ENCODE measurements at places on chromosomes 7 and 10.

DNA sequence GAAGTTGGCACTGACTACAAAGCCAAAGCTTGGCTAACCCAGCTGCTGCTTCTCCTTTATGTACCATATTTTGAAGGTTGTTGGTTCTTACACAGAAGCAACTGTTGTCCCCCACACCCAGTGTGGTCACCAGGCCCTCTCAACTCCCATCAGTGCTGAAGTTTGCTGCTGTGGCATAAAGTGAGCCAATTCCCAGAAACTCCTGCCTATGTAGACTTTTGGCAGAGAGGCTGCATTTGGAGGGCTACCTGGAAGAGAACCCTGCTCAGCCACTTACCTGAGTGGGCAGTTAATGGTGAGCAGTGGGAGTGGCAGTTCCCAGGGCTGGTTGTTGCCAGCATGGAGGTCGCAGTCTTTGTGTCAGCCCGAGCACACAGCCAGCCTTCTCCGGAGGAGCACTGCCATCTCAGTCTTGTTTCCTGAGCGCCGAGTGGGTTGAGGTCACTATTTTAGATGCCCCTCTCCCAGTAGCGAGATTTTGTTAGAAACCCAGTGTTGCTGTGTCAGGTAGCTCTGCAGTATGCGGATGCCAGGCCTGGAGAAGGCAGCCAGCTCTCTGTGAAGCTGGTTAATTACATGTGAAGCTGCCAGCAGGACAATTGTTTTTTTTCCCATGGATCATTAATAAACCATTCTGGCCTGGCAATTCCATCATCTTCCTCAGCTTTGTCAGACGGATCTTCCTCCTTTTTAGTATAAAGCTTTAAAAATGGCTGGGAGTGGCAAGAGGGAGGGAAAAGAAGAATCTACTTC lies 24.5 kb downstream of the LRRC4 start:
- no peak for DNase-seq

DNA sequence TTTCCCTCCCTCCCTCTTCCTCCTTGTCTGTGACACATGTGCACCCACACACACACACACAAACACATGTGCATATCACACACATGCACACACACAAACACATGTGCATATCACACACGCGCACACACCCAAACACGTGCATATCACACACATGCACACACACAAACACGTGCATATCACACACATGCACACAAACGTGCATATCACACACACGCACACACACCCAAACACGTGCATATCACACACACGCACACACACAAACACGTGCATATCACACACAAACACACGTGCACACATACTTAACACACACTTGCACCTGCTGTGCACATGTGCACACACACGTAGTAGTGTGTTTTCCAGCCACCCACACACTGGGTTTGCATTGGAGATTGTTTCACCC lies 29.4 kb upstream of the KNDC1 start:
- no peak for DNase-seq

DNA sequence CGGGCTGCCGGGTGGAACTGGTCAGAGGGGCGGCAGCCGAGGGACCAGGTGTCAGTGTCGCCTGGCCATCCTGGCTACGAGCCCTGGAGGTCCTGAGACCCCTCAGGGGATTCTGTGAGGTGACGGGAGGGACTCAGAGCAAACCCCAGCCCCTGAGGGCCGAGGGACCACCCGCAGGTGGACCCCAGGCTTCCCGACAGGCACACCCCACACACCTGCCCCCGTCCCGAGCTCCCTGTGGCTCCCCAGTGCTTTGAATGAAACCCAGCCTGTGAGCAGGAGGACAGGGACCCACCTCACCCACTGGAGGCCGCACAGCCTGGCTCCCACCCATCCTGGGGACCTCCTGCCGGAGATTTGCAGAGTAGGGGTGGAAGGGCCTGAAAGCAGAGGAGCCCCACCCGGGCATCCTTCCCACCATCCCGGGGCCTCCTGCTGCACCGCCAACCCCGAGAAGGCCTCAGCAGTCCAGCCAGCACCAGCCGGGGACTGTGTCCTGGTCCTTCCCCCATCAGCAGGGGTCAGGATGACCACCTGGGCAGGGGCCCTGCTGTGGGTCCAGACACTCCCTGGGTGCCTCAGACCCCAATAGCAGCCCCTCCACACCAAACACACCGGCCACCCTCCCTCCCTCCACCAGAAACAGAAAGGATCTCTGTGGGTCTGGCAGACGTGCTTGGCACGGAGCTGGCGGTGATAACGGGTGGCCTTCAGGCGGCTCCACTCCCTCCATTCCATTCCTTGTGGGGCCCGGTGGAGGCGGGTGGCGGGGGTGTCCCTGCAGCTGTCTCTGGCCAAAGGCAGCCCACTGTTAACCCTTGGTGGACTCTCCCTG lies 13.9 kb downstream of the VENTX start:
- DNase-seq = no peak

- no peak for DNase-seq
These were observed 489.9 kb downstream of the NXPH1 start for GRCh38 chr7:8923164-8923806.

DNA sequence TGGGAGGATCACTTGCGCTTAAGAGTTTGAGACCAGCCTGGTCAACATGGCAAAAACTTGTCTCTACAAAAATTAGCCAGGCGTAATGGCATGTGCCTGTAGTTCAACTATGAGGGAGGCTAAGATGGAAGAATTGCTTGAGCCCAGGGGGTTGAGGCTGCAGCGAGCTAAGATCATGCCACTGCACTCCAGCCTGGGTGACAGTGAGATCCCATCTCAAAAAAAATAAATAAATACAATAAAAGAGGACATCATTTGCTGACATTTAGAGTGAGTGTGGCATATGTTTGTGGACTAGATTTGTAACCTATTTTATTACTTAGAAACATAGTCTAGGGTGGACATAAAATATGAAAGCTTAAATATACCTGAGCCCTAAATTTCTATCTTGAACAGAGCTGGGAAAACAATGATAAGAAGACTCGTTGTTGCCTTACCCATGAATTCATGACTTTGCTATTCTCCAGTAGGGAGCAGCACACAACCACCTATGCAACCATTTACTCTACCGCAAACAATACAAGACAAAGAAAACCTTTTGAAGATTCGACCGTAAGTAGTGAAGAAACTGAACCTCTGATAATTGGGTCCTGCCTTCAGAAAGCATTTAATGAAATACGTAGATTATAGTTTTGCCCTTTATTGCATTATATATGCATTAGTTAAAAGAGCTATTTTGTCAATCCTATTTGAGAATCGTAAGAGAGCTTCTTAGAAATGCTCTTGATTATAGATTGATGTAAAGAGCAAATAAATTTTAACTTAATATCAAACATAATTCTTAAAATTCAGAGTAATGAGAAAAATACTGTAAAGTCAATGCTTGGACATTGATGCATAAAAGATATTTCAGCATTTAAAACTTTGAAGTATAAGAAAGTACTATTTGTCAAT lies 83.5 kb downstream of the GNAT3 start:
- no peak for DNase-seq

DNA sequence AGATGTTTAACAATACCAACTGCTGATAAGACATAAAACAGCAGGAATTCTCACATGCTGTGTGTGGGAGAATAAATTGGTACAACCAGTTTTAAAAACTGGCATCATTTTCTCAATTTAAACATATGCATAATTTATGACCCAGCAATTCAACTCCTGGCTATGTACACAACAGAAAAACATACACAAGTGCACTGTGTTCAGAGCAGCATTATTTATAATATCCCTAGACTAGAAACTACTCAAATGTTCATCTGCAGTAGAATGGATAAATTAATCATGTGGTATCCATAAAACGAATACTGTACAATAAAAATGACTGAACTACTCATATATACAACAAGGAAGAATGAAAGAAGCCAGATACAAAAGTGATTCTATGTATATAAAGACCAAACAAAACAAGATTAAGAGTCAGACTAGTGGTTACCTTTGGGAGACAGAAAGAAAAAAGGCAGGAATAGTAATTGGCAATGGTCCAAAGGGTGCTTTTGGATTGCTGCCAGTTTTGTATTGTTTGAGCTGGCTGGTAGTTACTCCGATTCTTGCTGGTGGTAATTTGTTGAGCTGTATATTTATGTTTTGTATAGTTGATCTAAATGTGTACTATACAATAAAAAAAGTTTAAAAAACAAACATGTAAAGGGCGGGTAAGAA lies 306.0 kb downstream of the TFEC start:
- no peak for DNase-seq

- no peak for DNase-seq
These were observed 97.0 kb downstream of the LHPP start for GRCh38 chr10:124558339-124559321.

DNA sequence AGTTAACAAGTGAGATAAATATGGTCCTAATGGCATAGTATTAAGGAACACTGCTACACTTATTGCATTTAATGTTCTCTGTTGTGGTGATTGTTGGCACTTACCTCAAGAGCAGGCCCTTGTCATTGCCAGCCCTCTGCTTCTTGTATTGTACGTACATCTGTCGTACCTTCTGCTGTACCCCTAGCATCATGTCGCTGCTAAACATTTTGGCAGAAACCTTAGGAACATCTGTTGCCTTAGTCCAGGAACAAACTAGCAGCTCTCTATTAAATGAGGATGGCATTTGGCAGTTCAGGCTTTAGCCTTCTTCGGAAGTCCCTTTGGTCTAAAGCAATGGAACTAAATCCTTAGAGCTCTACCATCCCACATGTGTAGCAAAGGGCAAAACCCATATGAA lies 47.6 kb downstream of the PRKG1 start:
- no peak for DNase-seq

Data from ureter (tissue), 1 donor.